RCC 7860 (cell line): ENCODE measurements at places on chromosomes 3 and 15.
A peak's percentile ranks its signal among the peaks of the same experiment; 100 is the strongest.

- DNase-seq, result no peak
These were observed 191.3 kb downstream of the UBE3A start for GRCh38 chr15:25247407-25248038.

DNA sequence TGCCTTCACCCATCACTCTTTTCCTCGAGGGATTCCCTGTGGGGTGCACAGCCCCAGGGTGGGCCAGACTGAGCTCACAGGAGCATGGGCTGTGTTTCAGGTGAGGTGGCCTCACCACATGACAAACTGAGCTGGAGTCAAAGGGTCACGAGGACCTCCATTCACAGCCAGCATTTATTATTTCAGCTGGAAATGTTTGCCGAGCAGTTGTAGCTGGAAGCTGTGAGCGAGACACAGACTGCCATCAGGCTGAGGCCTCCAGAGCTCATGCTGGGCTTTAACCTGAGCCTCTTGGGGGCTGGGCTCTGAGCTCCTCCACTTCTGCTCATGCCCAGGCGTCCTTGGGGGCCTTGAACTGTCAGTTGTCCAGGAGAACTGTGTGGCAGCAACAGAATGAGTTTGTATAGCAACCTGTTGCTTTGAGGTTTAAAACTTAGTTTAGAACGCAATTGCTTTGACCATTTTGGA, 57.5 kb downstream of the FLNB start:
- no peak for DNase-seq

- DNase-seq, result no peak
These were observed 198.4 kb downstream of the KCNH8 start for GRCh38 chr3:19346759-19347158.

DNA sequence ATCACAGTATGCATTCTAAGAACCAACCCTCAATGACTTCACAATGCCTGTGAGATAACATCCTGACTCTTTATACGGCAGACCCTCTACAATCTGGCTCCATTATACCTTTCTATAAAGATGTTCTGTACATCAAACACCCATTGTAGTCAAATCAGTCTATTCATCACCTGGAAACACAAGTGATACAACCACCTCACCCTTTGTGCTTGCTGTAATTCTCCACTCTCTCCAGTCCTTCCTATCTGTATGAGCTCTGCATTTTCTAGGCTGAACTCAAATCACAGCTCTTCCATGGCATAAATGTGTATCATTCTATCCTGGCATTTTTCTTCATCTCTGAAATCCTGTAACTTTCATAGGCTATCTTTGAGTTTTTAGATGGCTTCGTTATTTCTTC, 539.4 kb downstream of the GRM7 start:
- no peak for DNase-seq

GRCh38 chr3:195105389-195105788, 165.6 kb downstream of the XXYLT1 start:
- no peak for DNase-seq

DNA sequence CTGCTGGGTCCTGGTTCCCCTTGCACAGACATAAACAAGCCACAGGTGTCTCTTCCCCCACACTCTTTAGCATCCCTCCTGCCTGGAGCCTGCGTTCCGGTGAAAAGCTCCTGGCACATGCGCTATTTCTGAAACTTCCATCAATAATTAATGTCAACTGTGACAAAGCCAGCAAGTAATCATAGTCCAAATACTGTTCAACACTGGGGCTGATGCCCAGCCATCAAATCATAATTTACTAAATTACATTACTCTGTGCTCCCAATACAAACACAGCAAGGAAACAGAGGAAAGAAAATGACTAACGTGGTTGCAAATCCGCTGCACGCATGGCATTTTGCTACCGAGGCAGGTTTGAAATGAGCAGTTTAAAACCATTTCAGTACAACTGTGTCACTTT, 294.7 kb downstream of the ERC2 start:
- DNase-seq, result no peak

DNA sequence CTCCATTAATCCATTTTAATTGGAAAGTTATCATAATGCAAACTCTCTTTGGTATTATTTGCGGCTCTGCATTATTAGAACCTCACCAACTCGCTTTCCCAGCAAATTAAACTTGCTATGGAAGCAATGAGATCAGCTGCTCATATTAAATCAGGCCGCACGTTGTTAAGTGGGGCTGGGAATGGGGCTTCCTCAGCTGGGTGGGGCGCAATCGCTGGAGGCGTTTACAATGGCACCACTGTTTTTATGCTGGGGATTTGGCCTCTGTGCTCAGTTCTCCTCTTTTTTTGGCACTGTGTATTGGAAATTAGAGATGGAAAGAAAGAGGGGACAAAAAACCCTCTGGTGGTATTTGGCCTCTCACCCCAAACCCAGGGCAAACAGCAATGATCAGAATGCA, 72.2 kb downstream of the RPLP1 start:
- DNase-seq, result no peak

GRCh38 chr3:123723522-123724168, 138.8 kb upstream of the HACD2 start:
- DNase-seq, result peak; percentile 72

GRCh38 chr3:152058856-152059255, 185.4 kb downstream of the SUCNR1 start:
- DNase-seq, result no peak

DNA sequence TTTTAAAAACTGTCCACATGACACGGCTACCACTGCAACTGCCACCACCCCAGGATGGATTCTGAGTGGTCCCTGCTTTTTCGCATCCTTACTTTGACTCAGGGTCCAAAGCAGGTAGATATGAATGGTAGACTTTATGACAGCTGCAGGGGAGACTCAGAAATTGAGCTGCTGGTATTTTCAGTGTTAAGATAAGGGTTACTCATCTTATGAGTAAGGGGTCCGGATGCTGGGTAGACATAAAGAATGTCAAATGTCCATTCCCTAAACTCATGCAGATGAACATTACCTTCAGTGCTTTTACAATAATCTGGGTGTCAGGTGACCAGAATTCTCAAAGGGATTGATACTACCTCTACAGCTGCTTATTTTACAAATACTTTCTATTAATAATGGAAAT, 25.9 kb upstream of the BBX start:
- DNase-seq, result no peak

GRCh38 chr3:1583044-1583443, 490.2 kb downstream of the CNTN6 start:
- no peak for DNase-seq

DNA sequence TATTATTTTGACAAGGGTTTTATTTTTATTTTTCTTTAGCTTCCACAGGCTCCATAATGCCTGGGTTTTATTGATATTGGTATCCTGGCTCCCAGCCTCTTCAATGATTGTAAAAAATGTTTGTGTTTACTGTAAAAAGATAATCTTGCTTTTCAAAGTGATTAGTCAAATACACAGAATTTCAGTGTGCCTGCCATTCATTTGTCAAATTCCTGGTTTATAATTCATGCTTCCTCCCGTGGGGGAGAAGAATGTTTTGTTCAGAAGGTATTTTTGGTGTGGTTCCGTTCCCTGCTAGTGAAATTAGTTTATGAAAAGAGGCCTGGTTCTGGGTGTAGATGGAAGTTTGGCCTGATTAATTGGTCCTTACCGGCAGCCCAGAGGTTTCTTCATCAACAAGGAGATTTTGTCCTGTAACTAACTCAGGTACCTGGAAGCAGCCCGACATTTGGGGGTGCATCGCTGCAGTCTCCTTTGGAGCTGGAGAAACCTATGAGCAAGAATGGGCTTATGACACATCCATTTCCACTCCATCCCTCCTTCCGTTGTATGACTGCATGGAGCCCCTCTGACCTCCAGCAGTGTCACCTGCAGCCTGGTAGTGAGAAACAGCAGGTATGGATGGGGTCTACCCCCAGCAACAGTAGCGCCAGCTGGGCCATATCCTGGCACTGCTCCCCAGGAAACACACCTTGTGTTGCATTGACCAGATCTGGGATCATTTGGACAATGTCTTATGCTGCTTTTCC, 101.5 kb downstream of the PGPEP1L start:
- no peak for DNase-seq

DNA sequence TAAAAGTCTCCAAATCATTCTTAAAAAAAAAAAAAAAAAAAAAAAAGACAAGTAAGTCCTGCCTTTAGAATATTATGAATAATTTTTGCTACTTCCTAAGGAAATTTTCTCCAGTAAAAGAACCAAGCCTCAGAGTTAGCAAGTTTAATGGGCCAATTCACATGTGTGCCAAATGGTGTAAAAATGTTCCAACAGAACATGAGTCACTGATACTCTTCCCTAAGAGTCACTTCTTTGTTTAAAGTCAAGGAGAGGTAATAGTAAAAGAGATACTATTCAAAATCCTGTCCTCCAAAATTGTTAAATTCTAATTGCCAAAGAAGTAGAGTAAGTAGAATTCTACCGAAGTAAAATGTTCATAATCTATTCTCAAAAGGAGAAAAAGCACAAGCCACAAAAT, 17.7 kb upstream of the CPA3 start:
- no peak for DNase-seq

GRCh38 chr3:12004741-12005513, 739 bp downstream of the SYN2 start:
- DNase-seq, result no peak

GRCh38 chr3:189978753-189979152, 141.9 kb downstream of the P3H2 start:
- DNase-seq, result no peak

- peak; percentile 49 for DNase-seq
These were observed 210.7 kb downstream of the PDCD6IP start for GRCh38 chr3:34008836-34009809.

- no peak for DNase-seq
These were observed 1345.0 kb downstream of the NSUN3 start for GRCh38 chr3:95407709-95408463.

DNA sequence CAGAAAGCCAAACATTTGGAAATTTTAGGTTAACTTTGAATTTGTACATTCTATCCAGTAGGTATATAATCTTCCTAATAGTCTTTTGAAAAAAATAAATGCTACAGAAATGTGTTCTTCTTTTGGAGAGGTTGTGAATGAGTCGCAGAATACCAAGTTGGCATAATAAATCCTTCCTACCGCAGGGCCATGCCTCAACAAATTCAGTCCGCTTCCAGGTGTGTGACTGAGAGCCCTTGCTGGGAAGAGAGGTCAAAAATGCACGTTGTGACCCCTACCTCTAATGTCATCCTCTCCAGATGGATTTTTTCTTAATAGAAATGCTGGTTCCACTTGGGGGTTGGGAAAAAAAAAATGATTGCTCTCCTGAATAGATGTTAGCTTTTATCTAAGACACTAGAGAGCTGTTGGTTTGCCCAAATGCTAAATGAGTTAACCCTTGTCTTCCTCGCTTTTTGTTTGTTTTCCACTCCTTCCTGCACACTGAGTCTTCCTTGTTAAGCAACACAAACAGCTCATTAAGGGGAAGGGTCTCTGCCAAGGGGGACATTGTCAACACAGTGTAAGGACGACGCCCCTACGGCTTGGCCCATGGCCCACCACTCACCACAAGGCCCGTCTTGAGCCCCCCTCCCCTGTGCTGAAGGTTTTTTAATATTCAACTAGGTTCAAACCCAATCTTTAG, 33.9 kb downstream of the RLBP1 start:
- peak; percentile 13 for DNase-seq
